Spleen (tissue), 13 donors: ENCODE measurements at places on chromosomes 11 and 22.

DNA sequence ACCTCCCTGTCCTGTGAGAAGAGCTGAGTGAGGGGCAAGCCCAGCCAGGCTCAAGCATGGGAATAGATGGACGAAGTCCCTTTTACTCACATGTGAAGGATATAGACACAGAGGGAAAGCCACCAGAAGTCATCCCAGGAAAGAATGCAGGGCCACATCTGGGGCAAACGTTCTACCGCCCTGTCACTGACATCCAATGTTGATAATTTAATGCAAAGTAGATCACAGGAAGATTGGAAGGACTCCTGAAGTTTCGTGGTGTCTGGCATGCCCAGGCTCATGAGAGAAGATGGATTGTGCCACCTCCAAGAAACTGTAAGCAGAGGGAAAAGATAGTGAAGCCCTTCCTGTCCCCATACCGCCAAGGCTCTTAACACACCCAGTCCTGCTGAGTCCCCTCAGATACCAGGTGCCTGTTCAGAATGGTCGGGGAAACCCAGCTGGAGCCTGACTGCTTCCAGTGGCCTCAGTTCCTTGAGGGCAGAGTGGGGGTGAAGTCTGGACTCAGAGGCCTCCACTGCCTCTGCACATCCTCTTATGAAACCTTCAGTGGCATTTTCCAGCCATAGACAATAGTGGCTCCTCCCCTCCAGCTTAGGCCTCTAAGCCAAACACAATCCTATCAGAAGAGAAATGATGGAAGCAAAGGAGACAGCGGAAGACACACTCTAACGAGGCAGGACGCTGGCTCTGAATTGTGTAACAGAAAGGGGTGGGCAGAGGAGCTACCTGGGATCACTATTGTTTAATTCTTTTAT, 7.5 kb upstream of the STK33 start:
- DNase-seq: no peak

- DNase-seq: peak; percentile 94
Observed at GRCh38 chr22:46674367-46674781, 54.2 kb downstream of the GRAMD4 start.

- DNase-seq: no peak
Observed at GRCh38 chr22:37764622-37765021, 43.1 kb upstream of the GCAT start.

DNA sequence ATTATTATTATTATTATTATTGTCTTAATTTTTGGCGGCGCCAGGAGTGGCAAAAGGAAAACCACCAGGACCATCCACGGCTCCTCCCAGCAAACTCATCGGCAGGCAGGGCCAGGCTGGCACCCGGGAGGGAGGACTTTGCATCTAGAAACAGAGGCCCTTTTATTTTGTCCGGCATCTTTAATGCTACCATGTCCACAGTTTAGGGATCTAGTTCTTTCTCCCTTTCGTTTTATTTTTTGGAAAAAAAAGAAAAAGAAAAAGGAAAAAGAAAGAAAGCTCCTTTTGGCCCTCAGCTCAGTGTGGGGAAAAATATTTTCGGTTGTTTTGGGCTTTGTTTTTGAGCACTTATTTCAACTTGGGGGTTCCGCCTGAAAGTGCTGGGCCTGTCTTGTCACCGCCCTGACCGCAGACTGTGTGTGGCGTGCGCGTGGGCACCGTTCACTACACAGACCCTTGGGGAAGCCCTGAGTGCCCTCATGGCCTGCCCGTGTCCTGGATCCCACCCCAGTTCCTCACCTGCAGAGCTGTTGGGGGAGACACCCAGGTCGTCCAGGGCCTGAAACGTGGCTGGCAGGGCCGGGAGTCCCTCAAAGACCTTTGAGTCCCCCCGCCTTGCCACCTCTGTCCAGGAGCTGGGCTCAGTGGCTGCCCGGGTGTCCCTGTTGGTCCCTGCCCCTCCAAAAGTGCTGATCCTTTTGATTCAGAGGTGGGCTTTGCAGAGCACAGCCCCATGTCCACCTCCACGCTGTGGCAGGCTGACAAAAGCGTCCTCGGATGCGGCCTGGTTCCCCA, 69.1 kb upstream of the PPARA start:
- DNase-seq: peak; percentile 70

DNA sequence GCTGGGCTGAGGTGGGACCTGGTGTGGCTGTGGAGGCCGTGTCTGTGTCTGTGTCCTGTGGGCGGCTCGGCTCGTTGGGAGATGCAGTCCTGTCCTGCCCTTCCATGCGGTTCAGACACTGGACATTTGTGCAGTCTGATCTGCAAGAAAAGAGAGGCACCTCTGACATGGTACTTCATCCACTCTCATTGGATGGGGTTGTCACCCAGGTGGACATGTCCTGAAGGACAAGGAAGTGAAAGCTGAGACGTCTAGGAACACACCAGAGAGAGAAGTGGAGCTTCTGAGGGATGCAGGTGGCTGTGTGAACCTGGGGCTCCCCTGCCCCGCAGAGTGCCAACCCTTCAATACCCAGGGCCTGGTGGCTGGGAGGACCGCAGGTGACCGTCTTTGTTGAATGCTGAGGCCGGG, 18.4 kb downstream of the TBX1 start:
- peak; percentile 32 for DNase-seq

DNA sequence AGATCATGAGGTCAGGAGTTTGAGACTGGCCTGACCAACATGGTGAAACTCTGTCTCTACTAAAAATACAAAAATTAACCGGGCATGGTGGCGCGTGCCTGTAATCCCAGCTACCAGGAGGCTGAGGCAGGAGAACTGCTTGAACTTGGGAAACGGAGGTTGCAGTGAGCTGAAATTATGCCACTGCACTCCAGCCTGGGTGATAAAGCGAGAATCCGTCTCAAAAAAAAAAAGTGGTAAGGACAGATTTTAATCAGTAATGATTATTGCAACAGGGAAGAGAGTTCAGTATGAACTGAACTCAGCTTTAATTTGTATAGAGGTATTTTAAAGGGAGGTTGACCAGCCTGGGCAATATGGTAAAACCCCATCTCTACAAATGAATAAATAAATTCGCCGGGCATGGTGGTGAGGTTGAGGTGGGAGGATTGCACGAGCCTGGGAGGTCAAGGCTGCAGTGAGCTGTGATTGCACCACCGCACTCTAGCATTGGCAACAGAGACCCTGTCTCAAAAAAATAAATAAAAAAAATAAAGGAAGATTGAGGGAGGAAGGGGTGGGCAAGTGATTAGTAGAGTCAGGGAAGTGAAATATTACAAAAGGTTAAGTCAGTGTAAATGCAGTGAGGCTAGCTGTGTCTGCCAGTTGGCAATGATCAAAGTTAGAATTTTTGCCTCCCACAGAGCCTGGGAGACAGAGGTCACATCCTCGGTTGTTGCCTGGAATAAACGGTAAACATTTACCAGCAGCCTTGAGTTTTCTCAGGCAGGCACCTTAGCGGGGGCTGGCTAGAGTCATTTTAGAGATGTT, 2.6 kb upstream of the MCM5 start:
- DNase-seq: no peak

DNA sequence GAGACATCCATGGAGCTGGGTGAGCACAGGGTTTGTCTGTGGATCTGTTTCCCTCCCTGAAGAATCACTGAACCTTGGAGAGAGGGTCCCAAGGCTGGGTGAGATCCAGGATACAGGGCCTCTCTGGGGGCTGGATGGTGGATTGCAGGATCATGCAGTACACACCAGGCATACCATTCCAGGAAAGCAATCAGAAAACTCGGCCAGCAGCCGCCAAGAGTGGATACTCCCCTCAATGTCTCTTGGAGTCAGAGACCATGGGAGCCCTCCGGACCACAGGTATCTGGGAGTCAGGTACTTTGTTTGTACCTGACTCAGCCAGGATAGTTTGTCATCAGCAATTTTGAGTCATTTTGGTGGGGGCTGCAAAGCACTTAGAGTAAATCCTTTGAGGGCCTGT, 14.6 kb upstream of the SYT13 start:
- no peak for DNase-seq

- DNase-seq: peak; percentile 30
Observed at GRCh38 chr11:8267280-8267679, 3.6 kb upstream of the LMO1 start.

DNA sequence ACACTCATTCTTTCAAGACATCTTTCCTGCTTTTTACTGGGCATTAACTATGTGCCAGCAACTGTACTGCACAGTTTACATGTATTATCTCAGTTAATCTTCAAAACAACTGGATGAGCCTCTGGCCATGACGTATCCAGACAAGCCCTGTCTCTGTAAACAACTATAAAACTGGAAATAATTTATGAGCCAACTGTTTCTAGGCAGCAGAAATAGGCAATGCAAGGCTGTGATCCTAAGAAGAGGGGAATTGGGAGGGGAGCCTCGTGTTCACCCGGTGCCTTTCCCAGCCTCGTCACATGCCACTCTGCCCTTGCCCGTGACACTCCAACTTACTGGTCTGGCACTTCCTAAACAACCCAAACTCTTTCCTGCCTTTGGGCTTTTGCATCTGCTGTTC, 82.8 kb downstream of the FBXO7 start:
- peak; percentile 71 for DNase-seq

- DNase-seq: peak; percentile 72
Observed at GRCh38 chr22:50016308-50016987, 3.9 kb upstream of the IL17REL start.

GRCh38 chr11:110984147-110984546, 261.4 kb upstream of the POU2AF2 start:
- DNase-seq: no peak

DNA sequence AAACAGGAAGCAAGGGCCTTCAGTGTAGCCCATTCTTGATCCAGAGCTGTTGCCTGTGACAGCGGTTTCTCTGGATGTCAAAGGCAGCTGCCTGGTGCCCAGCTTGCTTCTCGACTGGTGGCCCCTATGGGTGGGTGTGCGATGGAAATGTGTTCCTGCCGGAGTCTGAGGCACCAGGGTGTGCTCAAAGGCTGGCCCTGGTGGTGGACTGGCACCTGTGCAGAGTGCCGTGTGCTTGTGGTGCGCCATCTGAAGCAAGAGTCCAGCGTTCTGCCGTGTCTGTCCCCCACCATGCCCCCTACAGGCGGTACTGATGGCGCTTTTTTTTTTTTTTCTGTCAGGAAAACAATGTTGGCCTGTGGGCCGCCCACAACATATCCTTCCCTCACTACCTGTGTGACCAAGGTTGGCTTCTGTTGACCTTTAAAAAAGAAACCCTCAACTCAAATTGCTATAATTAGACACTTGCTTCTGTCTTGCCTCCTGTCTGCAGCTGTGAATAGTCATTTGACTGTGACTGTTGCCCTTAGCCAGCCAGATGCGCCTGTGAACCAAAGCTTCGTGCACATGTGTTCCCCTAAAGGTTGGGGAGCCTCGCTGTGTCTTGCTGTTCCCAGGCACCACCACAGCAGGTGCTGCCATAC, 4.7 kb upstream of the RANBP1 start:
- peak; percentile 67 for DNase-seq

DNA sequence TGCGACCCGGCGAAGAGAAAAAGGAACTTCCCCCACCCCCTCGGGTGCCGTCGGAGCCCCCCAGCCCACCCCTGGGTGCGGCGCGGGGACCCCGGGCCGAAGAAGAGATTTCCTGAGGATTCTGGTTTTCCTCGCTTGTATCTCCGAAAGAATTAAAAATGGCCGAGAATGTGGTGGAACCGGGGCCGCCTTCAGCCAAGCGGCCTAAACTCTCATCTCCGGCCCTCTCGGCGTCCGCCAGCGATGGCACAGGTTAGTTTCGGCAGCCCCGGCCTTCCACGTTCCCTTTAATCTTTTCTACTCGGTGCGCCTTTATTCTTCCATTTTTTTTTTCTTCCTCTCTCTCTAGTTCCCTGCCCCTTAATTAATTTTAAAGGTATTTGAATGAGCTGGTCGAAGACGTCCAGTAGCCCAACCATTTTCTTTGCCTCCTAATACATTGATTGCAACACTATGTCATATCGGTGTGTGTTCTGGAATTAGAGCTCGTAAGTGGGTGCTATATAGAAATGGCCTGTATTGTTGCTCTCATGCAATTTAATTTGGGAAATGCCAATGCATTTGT, 537 bp downstream of the EP300 start:
- peak; percentile 87 for DNase-seq

- no peak for DNase-seq
Observed at GRCh38 chr22:20223421-20224255, 44.5 kb downstream of the RTN4R start.

- no peak for DNase-seq
Observed at GRCh38 chr22:29484642-29485041, 4.6 kb downstream of the NEFH start.

DNA sequence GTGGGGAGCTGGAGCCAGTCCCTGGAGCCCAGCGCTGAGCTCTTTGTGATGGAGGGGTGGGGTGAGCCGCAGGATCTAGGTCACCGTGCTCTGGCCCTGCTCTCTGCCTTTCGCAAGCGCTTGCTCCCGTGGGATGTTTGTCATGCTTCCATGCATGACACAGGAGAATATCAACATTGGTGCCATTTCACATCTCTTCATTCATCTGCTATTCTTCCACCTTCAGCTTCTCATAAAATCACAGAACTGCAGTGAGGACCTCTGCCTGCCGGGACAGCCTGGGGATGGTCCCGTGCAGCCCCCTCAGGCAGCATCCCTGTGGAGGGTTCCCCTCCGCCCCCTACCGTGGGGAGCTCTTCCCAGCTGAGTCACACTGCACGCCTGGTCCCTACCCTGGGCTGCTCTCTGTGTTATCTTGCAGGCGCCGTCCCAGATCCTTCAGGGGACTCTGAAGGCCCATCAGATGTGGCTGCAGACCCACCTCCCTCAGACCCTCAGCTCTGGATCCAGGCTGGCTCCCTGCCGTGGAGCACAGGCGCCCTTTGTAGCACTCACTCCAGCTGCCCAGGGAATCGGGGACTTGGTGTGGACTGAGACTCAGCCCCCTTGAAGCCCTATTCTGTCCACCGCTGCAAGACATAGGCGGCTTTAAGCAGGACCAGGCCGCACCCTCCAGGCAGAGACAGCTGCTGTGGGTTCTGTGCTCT, 5.1 kb upstream of the SEPTIN5 start:
- DNase-seq: peak; percentile 44

- no peak for DNase-seq
Observed at GRCh38 chr11:83249972-83250593, 36.1 kb downstream of the CCDC90B start.

GRCh38 chr22:20574920-20575353, 67.5 kb downstream of the MED15 start:
- DNase-seq: peak; percentile 41

DNA sequence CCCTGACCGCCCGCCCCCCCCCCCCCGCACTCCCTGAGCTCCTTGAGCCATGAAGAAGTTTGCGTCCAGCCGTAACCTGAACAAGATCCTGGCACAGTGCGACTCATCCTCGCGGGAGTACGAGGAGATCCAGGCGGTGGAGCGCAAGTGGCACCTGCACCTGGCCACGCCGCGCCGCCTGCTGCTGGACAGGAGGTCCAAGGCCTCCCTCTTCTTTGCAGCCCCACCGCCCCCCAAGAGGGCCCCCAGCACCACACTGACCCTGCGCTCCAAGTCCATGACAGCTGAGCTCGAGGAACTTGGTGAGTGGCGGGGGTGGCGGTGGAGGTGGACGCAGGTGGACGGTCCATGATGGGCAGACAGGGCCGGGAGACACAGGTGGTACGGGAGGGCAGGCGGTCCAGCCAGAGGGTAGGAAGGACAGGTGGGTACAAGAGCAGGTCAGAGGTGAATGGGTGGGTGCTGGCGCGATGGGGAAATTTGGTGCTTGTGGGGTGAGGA, 32.1 kb upstream of the ACR start:
- DNase-seq: peak; percentile 66
